ENCODE measurements at places on chromosomes 2 and 18. TPM values are rescaled to one million over a fixed set of nuclear protein-coding genes. Genes with fewer than 3 reads are reported as not detected.

The FZD7 gene
- 7.8 TPM for total RNA-seq

- DNase-seq: no peak
These were observed 54.9 kb upstream of the CAPN13 start for GRCh38 chr2:30862054-30862651.

DNA sequence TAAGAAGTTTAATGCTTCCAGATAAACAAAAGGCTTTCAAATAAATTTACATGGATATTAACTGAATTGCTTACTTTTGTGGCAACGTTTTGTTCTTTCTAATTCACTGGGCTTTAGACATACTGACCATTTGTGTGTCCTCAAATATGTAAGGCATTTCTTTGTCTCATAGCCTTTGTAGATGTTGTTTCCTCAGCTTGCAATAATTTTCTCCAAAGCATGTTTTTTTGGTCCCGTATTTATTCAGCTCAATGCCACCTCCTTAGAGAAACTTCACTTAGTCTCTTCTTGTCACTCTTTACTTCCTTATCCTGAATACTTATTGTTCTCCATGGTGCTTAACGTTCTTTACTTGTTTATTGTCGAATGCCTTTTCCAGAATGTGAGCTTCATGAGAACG, 98.5 kb downstream of the NUP35 start:
- no peak for DNase-seq

GRCh38 chr2:149612122-149612521, 24.5 kb upstream of the MMADHC start:
- DNase-seq: no peak

The SERPINB13 gene
- total RNA-seq: not detected

The GALNT5 gene
- not detected for total RNA-seq

The LRRC30 gene
- total RNA-seq: not detected

GRCh38 chr2:69612707-69613106, 30.8 kb downstream of the AAK1 start:
- no peak for DNase-seq

The TDRD15 gene
- 0.06 TPM for total RNA-seq

DNA sequence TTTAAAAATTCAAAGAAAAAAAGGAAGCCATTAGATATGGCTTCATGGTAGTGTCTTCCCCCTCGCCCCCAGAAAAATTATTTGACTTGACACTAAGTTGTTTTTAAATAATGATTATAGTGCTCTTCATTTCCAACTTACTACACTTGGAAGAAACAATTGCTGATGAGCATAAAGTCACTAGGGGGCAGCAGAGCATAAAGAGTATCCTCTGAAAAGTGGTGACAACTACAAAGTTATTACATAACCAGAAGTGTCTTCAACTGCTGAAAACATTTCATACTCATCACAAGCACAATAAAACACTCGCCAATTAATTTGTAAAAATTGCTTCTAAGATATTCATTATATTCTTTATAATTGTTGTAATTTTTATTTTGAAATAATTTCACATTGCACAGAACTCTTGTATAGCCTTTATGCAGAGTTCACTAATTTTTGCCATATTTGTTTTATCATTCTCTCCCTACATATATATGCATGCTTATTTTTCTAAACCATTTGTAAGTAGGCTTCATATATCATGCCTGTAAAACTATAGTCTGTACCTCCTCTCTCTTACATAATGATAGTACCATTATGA, 54.9 kb downstream of the EXOC6B start:
- DNase-seq: no peak

DNA sequence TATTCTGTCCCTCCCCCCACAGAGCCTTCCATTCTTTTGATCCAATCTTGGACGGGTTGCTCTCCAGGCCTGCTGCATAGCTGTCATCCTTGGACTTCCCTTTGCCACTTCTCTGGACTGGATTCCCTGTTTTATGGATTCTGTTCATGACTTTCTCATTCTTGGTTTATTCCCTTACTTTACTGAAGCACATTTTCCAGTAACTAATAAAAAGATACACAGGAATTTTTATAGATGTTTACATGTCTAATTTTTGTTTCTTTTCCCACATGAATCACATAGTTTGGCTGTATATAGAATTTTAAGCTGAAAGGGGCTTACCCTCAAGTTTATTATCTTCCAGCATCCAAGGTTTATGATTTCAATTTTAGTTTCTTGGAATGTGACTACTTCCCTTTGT, 37.9 kb downstream of the GDF7 start:
- DNase-seq: no peak

GRCh38 chr2:95041060-95041823, 15.7 kb downstream of the MAL start:
- no peak for DNase-seq

DNA sequence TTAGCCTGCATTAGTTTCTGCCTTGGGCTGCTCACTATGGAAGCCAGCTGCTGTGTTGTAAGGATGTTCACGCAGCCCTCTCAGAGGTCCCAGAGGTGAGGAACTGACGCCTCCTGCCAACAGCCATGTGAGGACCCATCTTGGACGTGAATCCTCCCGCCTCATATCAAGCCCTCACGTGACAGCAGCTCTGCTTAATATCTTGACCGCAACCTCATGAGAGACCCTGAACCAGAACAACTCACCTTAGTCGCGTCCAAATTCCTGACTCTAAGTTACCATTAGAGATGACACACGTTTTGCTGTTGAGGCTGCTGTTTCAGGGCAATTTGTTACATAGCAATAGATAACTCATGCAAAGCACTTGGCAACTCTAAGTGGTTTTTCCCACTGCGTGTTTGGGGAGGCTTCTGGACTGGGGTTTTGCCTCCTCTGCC, 97.7 kb downstream of the TMEM17 start:
- no peak for DNase-seq

The TUBB8B gene
- total RNA-seq: not detected

- DNase-seq: no peak
These were observed 108.0 kb downstream of the PLB1 start for GRCh38 chr2:28603821-28604220.

DNA sequence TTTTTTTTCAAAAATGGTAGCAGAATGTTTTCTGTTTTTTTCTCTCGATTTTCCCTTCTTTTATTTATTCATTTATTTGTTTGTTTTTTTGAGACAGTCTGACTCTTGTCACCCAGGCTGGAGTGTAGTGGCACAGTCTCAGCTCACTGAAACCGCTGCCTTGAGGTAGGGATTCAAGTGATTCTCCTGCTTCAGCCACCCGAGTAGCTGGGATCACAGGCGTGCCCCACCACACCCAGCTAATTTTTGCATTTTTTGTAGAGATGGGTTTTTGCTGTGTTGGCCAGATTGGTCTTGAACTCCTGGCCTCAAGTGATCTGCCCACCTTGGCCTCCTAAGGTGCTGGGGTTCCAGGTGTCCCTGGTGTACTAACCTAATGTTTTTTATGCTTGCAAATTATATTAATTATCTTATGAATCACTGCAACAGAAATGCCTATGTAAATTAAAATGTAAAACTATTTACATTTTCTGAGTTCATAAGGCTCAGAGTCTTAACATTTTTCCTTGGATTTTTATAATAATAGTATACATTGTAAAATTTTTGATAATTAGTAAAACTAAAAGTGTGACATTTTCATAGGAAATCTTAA, 19.2 kb downstream of the MTA3 start:
- no peak for DNase-seq

The GPR45 gene
- total RNA-seq: not detected

DNA sequence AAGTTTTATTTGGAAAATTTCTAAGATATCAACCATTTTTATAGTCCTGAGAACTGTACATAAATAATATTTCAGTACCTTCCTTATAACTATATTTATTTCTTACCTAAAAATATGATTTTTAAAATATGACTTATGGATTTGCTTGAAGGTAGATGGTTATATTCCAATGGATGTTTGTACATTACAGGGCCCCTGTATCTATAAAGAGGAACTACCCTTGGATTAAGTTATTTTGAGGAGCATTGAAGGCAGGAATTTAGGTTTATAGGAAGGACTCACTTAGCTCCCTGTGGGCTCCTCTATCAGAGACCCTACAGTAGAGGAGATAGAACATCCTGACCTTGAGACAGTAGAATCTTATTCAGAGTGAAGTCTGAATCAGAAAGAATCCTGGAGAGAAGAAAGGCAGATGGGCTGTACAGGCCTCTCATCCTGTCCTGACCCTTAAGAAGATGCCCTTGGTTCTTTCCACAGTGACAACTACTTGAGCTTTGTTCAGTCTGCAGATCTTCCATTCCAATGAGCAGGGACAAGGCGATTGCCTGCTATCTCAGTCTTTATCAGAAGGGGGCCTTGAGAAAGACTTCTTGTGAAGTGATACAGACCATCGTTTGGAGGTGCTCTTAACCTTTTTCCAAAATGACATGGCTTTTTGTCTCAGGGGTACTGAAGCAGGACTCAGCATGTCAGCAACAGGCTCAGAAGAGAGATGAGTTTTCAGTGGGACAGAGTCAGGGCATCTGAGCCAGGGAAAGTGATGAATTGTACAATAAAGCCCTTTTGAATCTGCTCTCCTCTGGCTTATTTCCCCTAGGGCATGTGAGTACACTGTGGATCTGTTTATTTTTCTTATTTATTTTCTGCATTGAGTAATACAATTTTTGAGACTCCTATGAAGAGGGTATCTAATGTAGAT, 20.9 kb downstream of the OXER1 start:
- no peak for DNase-seq

GRCh38 chr2:100554798-100555407, 7.9 kb upstream of the PDCL3 start:
- no peak for DNase-seq

GRCh38 chr18:9787036-9787435, 78.9 kb downstream of the RAB31 start:
- DNase-seq: no peak

- DNase-seq: no peak
These were observed 89.9 kb upstream of the CDCA7 start for GRCh38 chr2:173264603-173265366.

DNA sequence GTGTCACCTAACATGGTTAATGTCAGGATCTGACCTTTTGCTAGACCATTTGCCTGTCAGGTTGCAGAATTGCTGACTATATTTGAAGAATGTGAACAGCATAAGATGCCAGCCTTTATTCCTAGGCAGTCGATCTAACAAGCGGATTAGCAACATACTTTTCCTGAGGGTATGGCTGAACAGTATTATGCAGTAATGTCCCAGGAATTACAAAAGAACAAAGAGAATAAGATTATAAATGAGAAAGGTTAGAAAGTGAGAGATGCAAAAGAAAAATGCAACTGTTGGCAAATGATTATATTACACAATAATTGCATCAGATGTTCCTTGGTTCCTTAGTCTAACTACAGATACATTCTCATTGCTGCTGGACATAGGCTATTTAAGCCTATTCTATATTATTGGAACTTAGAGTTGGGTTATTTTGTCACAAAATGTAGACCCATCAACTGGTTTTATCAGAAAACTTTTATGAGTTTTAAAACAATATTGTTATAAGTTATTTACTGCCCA, 647.1 kb upstream of the CRIM1 start:
- no peak for DNase-seq

DNA sequence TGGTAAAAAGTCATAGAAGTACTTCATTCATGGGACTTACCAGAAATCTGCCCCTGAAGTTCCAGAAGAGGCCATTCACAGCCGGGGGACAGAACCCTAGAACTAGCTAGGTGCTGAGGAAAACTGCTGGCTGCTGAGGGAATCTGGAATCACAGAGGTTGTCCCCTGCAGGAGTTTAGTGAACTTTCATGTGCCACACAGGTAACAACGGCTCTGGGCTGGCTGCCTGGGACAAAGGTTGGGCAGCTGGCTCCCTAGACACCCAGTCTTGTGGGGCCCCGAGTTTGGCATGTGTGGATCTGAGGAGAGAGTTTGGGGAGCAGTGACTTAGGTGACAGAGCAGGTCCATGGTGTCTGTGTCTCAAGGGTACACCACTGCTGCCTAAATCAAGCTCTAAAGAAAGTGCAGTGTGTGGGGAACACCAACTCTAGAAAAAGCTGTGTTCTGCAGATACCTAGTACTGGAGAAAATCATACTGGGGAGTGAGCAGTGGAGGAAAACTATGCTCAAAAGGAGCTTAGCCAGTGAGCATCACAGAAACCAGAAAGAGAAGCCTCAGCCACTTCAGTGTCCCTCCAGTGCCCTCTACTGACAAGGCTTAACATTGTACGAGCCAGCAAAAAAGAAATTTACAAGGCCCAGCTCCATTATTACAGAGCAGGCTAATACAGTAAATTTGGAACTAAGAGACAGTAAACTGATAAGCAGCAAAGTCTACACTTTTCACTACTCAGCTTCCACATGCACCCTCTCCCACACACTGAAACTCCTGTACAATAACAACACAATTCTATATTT, 15.2 kb downstream of the GALNT3 start:
- no peak for DNase-seq

The PSD4 gene
- total RNA-seq: 13.2 TPM

The LAMA3 gene
- 19.6 TPM for total RNA-seq

- no peak for DNase-seq
These were observed 84.1 kb downstream of the ALPK2 start for GRCh38 chr18:58544616-58545337.

GRCh38 chr18:39561126-39561525, 1995.5 kb upstream of the CELF4 start:
- no peak for DNase-seq

The RABL2A gene
- total RNA-seq: 11.4 TPM

The CNTNAP5 gene
- total RNA-seq: not detected

DNA sequence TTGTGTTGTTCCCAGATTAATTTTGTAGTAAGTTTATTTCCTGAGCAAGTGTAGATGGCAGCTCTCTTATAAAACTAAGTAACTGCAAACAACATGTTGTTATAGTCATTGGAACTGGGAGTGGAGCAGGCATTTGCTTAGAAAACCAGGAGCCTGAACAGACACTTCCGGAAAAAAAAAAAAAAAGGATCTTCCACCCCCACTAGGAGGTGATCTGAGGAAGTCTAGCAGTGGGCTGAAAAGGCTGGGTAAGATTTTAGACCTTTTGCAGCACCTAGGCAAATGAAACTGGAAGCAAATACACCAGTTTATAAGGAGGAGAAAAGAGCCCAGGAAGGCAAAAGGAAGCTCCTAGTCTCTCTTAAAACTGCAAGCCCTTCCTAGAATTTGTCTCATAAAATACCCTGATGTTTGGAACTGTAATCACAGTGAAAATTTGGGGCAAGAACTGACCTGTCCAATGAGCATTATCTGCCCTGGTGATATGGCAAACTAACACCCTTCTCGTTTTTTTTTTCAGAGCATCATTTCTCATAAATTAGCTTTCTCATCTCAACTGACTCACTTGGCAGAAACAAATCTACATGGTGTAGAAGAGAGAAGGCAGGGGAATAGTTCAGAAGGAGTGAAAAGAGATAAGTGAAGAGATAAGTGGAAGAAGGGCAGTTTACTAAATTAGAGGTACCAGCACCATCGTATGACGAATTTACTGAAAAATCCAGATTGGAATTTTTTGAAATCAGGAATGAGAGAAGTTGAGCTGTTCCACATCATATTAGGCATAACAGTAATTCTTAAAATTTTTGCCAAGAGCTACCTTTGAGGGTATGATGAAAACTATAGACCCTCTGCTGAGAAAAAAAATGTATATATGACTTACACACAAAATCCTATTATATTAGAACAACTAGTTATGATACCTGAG, 4.2 kb upstream of the CCNYL1 start:
- no peak for DNase-seq

The SFT2D3 gene
- total RNA-seq: 4.2 TPM

The UGT1A10 gene
- total RNA-seq: not detected

GRCh38 chr18:3012136-3013023, 564 bp downstream of the LPIN2 start:
- DNase-seq: no peak

The PCARE gene
- 0.06 TPM for total RNA-seq

GRCh38 chr18:68267583-68267982, 447.3 kb downstream of the TMX3 start:
- no peak for DNase-seq

The CDCA7 gene
- total RNA-seq: 0.22 TPM

GRCh38 chr2:168587307-168587706, 131.2 kb downstream of the CERS6 start:
- DNase-seq: no peak

Data from mesenteric fat pad (tissue), 1 donor.